ENCODE measurements at places on chromosomes 7 and 10.

GRCh38 chr7:1899196-1899595, 229.1 kb downstream of the ELFN1 start:
- peak; percentile 64 for DNase-seq

DNA sequence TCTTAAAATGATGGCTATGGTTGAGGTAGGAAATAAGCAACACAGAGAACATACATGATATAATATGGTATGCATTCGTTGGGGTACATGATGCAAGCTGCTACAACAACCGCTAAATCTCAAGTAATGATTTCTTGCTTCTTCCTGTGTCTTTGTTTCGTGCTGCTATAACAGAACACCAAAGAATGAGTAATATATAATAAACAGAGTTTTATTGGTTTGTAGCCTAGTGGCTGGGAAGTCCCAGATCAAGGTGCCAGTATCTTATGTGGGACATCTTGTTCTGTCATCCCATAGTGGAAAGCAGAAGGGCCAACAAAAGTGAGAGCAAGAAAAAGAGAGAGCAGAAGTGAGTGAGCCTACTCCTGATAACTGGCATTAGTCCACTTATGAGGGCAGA, 689.7 kb downstream of the SUGCT start:
- DNase-seq = no peak

GRCh38 chr7:49669692-49670260, 103.7 kb upstream of the VWC2 start:
- no peak for DNase-seq

- DNase-seq = no peak
Observed at GRCh38 chr10:101293007-101293723, 60.8 kb upstream of the BTRC start.

DNA sequence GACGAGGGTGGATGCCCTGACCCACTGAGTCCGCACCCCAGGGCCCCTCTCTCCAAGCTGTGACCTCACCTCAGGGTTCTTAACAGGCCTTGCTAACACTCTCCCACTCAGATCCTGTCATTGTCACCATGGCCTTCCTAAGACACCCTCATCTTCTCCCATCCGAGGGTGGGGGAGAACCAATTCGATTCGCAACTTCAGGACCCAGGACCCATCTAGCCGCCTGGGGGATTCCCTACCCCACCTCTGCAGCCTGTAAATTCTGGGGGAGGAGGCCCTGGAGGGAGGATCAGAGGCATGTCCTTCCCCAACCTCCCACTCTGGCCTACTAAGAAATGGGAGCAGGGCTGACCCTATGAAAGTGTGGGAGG, 17.4 kb downstream of the TRIM8 start:
- no peak for DNase-seq

DNA sequence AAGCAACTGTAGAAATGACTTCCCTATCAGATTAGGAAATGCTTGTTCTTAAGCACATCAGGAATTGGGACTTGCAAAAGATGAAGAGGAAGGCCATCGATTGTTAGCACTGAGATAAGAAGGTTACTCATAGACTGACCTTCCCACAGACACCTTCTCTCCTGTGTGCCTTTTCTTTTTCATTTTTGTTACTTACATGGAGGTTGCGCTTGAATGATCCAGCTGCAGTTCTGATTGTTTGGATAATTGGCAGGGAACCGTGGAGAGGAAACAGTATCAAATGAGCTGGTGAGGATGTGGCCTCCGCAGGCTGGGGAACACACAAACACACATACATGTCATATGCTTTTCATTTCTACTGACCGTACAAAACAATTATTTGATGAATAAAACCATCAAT, 134.9 kb upstream of the RSU1 start:
- DNase-seq = no peak

GRCh38 chr7:34612661-34613060, 45.4 kb upstream of the NPSR1 start:
- no peak for DNase-seq

DNA sequence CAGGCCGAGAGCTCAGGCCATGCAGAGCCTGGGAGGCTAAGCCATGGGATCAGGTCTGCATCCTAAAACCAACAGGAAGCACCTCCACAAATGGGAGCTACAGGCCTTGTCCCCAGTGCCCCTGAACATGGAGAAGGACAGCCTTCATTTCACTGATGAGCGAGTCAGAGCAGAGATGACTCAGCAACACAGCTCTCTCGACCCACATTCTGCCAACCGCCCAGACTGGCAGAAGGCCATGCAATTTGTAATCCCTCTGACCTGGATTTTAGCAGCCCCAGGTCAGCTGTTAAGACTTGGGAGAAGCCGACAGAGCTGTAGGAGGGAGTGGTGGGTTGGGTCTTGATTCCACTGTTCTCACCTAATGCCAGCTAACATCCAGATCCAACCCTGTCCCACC, 25.5 kb downstream of the VOPP1 start:
- DNase-seq = peak; percentile 46

All from foreskin melanocyte (primary cell).